ENCODE measurements at places on chromosomes 7 and 10.

DNA sequence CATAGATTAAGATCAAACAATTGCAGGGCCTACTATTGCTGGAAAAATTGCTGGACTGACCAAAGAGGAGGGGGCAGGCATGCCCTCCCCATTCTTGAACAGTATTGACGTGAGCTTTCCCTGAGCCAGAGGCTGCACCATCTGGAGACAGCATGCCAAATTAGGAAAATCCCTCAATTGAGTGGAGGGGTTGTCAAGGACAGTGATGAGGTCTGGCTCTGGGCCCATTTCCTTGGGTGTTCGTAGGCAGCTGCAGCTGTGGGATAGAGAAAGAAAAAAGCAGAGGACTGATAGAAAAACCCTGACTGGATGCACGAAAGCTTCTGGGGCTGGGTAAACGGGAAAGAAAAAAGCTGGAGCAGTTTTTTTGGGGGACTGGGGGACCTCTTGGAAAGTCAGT is 22.8 kb upstream of the ORC5 start:
- no peak for DNase-seq

GRCh38 chr7:15403751-15404150 is 158.1 kb downstream of the AGMO start:
- DNase-seq, result no peak

DNA sequence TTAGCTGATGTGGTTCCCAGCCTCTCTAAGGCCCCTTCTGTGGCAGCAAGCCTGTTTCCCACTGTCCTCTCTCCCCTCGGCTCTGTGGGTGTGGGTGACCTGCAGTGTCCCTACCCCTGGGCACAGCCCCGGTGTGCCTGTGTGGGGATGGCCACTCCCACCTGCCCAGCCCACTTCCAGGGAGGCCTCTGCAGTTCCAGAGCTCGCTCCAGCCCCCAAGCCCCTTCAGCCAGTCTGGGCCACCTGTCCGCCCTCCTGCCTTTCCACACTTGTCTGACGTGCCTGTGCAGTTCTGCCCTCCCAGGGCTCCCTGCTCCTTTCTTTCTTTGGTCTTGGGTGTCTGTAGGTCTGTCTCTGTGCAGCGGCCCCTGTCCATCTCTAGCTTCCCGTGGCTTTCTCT is 127.0 kb upstream of the PPIF start:
- no peak for DNase-seq

GRCh38 chr7:148883266-148884048 is 634 bp downstream of the EZH2 start:
- peak; percentile 83 for DNase-seq

GRCh38 chr7:64882341-64883112 is 20.5 kb upstream of the ZNF273 start:
- DNase-seq, result peak; percentile 14

DNA sequence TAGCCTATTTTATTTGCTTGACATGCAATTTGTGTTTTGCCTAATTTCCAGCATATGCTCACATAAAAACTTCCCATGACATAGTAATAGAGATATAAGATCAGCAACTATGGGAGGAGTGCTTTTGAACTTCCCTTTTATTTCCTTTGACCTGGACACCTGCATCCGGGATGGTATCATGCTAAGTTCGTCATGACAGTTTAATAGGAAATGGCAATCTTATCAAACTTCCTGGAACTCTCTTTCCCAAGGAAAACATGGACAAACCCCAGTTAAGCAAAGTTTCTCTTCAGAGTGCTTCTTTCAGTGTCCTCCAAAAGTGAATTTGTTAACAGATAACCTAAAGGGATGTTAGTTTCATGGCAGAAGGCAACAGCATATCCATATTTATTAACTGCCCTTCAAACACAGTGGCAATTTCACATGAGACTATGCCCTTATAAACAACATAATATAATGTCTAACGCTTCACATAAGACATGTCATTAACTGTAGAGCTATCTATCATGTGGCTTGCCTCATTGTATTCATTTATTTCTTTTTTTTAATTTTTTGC is 474.7 kb upstream of the SEMA3A start:
- no peak for DNase-seq

DNA sequence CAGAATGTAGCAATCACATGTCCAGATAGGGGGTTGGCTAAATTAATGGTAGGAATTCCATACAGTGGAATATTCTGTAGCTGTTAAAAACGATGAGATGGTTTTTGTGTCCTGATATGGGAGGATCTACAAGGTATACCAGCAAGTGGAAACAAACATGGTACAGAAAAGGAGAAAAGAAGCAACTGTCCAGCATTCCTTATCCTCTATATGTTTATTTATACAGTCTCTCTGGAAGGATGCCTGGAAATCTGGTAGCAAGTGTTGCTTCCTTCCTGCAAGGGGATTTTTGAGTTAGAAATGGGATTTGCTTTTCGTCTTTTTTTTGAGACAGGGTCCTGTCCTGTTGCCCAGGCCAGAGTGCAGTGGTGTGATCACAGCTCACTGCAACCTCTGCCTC is 19.3 kb downstream of the IL15RA start:
- no peak for DNase-seq

DNA sequence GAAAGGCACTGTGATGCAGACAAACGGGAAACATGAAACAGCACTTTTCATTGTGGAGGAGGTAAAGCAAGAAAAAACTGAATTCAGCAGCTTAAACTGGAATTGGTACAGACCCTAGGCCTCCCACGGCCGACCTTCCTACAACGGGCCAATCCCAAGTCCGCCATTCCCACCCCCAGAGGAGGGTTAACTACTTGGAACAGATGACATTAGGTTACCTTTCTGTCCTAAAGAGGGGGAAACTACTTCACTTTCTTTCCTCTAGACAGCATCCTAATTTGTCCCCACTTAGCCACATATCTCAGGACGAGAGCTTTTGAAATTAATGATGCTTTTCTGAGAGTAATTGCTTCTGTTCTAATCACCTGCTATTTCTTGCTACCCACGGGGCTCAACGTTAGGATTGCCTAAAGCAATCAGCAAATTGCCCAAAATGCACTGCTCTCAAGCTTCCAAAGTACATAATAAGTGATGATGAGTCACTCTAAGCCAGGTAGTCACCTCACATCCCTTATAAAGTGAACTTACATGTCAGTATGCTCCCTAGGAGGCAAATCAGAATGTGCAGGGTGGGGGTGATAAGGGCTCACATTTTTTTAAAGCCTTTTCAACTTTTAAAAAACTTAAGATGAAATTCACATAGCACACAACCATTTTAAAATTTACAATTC is 36.7 kb downstream of the LSM5 start:
- no peak for DNase-seq

DNA sequence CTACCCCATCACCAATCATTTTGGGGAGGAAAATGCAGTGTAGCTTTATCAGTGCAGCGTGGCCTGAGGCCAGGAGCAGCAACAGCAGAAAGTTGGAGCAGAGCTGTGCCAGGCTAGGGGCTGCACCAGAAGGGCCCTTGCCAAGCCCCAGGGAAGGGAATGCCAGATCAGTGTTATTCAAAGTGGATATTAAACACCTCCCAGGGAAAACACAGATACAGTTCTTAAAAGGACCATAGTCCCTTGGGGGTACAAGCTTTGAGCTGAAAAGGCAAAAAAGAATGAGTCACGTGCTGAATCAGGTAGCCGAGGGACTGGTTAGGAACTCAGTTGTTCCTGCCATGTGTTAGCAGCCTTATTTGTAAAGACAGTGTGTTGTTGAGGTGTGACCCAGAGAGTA is 54.0 kb downstream of the GSDME start:
- DNase-seq, result no peak

- DNase-seq, result no peak
These were observed 119.3 kb downstream of the FAM53B start for GRCh38 chr10:124624895-124625294.

DNA sequence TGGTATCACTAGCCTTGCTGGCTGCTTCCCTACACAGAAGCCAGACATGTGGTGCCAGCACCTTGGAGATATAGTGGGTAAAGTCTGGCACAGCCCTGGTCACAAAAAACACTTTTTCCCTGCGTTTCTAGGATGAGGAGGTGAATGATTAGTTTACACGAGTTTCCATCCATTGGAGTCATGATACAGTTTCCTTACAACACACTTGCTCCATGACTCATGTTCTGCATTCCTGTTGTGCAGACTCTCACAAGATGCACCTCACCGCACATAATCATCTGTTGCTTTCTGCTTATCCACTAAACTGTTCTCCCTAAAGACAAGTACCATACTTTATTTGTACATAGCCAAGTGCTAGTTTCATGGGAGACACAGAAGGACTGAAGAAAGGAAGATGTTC is 747.1 kb upstream of the GALNT17 start:
- no peak for DNase-seq

DNA sequence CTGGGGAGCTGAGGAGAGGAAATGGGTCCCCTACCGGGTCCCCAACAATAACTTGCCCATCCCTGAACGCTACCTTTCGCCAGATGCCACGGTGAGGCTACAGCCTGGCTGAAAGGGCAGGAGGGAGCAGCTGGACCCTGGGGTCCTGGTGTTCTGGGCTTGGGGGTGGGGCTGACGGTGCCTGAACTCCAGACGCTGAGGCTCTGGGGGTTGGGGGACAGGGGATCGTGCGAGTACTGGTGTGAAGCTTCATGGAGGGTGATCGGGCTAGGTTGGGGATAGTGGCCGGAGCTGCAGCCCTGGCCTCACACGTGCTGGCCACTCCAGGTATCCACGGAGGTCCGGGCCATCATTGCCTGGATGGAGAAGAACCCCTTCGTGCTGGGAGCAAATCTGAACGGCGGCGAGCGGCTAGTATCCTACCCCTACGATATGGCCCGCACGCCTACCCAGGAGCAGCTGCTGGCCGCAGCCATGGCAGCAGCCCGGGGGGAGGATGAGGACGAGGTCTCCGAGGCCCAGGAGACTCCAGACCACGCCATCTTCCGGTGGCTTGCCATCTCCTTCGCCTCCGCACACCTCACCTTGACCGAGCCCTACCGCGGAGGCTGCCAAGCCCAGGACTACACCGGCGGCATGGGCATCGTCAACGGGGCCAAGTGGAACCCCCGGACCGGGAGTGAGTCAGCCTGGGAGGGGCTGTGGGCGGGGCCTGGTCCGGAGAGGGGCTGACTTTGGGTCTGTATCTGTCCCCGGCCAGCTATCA is 8.3 kb downstream of the AEBP1 start:
- DNase-seq, result no peak

DNA sequence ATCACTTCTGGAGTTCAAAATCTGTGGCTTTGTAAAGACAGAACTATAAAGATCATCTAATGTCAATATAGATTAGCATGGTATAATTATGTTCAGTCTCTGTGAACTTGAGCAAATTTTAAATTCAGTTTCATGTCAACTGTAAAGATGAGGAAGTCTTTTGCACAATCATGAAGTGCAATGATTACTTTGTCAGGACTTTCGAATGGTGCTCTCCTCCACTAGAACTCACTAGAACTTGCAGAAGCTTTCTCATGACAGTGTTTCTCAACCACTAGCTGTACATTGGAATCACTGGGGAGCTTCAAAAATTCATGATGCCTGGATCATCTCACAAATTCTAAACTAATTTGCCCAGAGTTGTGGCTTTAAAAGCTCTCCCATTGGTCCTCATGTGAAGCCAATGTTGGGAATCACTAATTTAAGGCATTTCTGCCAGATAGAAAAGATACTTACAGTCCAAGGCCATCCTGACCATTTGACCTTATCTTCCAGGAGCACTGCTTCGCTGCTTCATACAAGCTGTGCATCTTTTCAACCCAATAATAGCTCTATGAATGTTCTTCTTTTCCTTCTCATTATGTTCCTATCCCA is 12.9 kb downstream of the OR2AE1 start:
- DNase-seq, result no peak

DNA sequence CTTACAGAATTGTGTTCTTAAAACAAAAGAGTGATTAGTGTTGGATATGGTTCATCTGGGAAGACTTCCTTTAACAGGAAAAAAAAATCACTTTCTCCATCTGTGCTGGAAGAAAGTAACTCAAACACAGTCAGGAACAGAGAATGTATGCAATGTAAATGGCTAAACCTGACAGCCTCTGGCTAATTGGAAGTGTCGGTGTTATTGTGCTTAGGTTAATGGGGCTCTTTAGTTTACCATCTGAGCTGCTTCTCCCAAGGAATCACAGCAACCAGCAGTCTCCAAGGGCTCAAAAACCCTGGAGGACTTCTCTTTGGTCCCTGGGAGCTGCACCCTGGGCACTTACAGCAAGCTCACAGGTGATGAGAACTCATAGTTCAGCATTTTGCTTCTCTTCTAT is 724.5 kb downstream of the LRMDA start:
- DNase-seq, result no peak

GRCh38 chr10:33334153-33334804 is at the start of gene NRP1:
NRP1 (minus strand) TSS chr10:33334667; CDS start chr10:33334382, 285 bp downstream.
- no peak for DNase-seq

- no peak for DNase-seq
These were observed 161.2 kb upstream of the WDR11 start for GRCh38 chr10:120689777-120690529.

- DNase-seq, result no peak
These were observed 120.4 kb downstream of the RGS10 start for GRCh38 chr10:119421891-119422681.

DNA sequence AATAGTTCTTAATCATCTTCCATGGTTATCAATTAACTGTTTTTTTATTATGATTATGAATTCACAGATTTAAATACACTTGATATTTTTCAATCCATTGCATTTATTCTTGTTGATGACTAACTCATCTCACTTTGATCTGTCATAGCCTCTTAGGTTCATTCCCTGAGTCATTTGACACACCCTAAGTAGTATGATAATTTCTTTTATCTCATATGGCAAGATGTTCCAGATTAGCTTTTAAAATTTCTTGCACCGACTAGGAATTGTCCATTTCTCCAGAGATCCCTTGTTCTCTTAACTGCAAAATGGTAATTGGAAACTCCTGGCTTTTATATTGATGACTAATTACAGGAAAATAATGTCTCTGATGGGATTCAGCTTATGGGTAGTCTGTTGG is 87.6 kb upstream of the CCDC6 start:
- no peak for DNase-seq

DNA sequence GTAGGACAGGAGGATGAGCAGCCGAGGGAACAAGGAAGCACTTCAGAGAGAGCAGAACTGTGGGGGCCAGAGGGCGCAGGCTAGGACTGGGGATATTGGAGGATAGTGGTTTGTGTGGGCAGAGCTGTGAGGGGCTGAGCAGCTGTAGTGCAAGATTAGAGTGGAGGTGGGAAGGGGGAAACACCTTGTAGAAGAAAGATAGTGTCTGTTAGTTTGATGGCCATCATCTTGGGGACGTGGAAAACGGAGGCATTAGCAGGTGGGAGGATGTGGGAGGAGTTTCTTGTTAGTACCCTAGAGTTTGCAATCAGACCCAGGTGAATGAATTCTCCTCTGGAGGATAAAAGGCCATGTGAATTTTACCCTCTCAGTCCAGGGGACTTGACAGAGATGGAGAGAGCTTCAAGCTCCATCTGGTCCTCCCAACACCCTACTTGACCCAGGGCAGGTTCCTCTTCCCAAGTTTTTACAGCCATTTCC is 34.0 kb downstream of the PRSS2 start:
- peak; percentile 77 for DNase-seq

Data from CD4-positive, alpha-beta T cell treated with Interleukin-17A for 1 hour (primary cell).